ENCODE measurements at places on chromosomes 3 and 15.
A peak's percentile ranks its signal among the peaks of the same experiment; 100 is the strongest.

DNA sequence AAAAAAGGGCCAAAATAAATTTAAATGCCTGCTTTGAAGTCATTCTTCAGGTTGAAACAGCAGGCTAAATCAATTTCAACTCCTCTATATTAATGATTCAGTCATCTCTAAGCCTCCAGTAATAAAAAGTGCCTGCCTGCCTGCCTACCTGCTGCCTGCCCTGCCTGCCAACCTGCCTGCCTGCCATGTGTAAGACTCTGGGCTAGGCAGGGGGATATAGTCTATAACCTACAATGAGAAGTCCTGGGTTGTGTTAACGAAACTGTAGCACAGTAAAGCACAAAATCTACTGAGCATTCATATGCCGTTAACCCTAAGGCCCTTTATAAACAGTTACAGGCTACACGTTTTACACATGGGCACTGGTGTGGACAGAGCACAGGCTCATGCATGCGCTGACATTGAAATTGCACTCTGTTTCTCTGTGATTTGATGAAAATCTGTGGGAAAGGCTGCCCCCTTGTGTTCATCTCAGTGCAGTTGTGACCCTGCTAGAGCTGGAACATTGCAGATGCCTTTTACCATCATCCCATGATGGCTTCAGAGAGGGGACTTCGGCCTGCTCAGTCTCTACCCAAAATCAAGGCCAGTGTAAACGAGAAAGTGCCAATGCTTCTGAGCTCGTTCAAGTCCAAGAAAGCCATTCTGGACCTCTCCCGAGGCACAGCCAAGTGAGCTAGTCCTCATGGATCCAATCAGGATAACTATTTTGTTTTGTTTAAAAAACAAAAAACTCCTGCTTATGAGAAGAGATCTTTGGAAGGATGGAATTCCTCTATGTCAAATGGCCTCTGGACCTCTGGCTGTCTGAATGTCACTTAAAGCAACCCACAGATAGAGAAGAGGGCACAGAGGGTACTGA, 64.6 kb downstream of the EFL1 start:
- peak; percentile 6 for DNase-seq

DNA sequence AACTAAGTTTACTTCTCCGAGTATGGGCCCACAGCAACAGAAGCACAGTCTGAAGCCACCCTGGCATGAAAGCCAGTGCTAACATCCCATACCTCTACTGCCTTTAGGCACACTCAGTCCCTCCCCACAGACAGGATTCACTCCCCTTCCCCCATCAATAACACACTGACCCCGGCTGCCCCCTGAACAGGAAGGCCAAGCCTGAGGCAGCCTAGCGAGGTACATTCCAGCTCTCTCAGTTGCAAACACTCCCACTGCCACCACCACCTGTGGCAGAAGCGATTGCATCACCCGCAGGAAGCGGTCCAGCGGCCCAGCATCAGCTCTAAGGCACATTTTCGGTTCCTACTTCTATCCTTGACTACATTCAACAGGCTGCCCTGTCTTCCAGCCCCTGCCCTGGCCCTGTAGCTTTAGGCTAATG, 7.0 kb upstream of the BMF start:
- DNase-seq = no peak

GRCh38 chr3:149390772-149391212, 13.3 kb upstream of the TM4SF1 start:
- DNase-seq = no peak

DNA sequence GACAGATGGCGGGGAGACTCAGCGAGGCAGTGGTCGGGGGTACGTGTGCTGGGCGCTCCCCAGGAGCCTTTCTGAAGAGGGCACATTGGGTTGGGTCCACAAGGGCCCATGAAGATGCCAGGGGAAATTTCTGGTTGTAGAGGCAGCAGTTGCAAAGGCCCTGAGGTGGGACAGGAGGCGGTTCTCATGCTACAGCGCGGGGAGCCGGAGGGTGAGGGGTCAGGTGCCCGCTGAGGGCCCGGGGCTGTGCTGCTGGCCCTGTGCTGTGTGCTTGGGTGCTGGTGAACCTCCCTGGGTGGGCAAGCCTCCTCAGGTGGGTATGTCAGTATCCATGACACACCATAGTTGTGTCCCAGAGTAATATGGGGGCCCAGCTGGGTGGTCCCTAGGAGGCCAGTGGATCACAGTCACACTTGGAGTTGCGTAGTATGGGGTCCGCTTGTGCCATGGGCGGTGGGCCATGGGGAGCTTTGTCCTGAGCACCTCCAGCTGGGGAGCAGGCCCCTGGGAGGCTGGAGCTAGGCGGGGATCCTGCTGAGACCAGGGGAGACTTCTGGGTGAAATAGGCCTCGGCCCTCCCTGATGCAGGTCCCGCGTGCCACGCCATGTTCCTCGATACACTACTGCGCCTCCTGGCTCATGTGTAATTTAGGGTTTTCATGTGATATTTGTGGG, 44.3 kb downstream of the PLXNA1 start:
- DNase-seq = no peak

GRCh38 chr3:172717493-172718088, 6.7 kb upstream of the NCEH1 start:
- no peak for DNase-seq

DNA sequence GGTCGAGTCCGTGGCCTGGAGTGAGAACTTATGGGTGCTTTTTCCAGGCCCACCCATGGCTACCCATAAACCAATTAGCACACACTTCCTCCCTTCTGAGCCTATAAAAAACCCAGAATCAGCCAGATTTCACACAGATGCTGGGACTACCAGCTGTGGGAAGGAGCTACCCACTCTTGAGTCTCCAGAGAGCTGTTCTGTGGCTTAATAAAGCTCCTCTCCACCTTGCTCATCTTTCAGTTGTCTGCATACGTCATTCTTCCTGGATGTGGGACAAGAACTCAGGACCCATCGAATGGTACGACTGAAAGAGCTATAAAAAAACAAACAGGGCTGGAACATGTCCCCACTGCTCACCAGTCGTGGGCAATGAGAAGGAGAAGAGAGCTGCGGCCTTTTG, 555.4 kb upstream of the CCDC54 start:
- DNase-seq = no peak

- no peak for DNase-seq
Measured at GRCh38 chr15:66982816-66983215, 82.6 kb upstream of the SMAD3 start.

DNA sequence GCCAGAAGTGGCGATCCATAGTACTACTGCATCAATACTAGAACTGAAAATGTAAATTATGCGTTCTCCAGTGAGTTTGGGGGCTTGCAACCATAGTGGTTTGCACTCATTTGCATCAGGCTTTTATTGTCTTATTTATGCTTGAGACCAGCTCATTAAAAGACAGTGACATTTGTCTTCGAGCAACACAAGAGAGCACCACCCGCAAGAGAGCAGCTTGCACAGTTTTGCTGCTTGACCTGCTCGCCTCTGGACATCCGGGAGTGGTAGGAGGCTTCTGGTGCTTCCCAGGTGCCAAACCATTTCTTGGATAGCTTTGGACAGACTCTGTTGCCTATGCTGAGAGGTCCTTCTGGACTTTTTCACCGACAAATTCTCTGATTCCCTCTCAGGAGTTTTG, 294.6 kb downstream of the MEX3B start:
- no peak for DNase-seq
